ENCODE measurements at places on chromosomes 3 and 15. TPM values are rescaled to one million over a fixed set of nuclear protein-coding genes. Genes with fewer than 3 reads are reported as not detected.

DNA sequence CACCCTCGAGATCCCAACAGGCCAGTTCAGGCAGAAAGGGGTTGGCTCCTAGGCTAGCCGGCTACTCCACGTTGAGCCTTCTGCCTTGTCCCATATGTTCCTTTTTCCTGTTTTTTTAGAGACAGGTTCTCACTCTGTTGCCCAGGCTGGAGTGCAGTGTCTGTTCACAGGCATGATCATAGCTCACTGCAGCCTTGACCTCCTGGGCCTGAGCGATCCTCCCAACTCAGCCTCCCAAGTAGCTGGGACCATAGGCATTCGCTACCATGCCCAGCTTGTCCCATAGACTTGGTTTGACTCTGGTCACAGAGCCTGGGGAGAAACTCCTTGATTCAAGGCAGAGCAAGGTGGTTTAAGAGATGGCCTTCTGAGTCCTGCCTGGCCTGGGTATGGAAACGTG is 32.3 kb downstream of the ZNF710 start:
- no peak for DNase-seq

GRCh38 chr15:84915606-84915958 is 31.1 kb downstream of the SLC28A1 start:
- DNase-seq: no peak

DNA sequence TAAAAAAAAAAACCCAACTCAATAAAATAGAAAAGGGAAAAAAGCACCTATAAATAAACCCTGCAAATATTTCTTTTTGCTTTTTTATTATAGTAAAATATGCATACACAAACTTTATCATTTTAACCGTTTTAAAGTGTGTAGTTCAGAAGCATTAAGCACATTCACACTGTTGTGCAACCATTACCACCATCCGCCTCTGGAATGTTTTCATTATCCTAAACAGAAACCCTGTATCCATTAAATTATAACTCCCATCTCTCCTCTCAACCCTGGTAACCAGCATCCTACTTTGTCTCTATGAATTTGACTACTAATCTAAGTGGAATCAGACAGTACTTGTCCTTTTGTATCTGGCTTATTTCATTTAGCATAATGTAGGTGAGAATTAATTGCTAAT is 15.0 kb downstream of the CDCP1 start:
- no peak for DNase-seq

DNA sequence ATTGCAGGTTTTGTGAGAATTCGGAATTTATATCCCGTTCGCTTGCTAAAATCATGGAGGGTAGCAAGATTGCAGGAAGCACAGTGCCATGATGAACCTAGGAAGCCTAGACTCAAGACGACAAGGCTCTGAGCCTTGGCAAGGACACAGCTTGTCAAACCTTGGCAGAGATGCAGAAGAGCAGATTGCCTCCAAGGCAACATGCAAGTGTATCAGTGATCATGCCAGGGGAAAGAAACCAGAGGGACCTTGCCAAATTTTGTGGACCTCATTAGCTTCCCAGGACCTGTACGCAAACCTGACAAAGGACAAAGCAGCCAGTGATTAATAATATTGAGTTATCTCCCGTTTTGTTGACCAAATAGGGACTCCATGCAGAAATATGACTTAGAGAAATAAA is 159.7 kb downstream of the GOLIM4 start:
- DNase-seq: no peak

DNA sequence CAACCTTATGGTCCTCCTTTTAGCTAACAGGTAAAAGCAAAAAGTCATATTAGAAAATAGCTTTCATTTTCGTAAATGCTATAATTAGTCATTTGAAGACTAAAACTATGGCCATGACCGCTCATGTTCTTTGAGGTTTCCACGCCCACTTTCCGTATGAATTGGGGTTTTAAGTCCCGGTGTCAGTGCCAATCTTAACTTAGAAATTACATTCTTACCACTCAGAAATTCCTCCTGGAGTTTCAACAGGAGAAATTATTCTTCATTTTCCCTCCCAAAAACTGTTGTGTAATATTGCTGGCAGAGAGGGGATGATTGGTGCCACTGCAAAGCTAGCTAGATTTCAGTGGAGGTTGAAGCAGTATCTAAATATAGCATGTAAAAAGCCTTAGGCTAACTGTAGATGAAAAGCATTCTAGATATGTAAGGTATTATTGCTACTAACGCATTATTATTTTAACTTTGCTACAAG is 71.0 kb upstream of the MDFIC2 start:
- no peak for DNase-seq

DNA sequence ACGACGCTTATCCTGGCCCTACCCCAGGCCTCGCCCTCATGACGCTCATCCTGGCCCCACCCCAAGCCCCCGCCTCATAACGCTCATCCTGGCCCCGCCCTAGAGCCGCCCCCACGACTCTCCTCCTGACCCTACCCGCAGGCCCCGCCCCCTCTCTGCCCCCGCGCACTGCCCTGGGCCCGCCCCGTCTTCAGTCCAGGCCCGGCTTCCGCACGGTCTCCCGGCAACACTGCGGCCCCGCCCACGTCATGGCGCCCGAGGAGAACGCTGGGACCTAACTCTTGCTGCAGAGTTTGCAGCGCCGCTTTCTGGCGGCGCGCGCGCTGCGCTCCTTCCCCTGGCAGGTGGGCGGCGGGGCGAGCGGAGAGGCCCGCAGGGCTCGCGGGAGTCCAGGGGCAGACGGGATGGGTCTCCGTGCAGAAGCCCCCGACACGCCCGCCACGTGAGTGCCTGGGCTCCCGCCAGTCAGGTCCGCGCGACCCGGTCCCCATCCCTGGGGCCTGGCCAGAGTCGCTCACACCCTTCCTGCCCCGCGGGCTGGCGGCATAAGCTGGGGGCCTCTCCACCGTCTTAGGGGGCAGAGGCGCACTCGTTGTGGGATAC is 52.5 kb upstream of the ROPN1B start:
- DNase-seq: peak; percentile 93

DNA sequence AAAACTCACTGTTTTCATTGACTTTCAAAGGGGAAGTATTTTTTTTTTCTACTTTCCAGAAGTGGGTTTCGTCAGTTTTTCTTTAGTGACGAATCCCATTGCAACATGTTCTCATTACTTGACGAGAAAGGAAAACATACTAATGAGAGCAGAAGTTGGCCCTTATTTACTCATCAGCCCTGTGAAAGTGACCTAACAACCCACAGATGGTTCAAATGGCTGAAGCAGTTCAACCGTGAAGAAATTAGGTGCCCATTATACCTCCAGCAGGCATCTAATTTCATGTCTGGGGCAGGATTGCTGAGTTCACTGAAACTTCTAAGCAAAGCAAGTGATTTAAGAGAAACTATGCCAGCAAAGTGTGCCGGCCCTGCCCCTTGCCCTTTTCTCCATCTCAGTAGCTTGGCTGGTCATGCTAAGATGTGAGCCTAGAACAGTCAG is 9.0 kb downstream of the AQP9 start:
- peak; percentile 80 for DNase-seq

GRCh38 chr3:156626104-156626503 is 48.3 kb upstream of the TIPARP start:
- no peak for DNase-seq

The GOLGA8S gene
- polyA plus RNA-seq: 0.95 TPM

The TUSC2 gene
- polyA plus RNA-seq: 23.8 TPM

The SAMMSON gene
- polyA plus RNA-seq: 0.19 TPM

The HRG gene
- 3.5 TPM for polyA plus RNA-seq
